ENCODE measurements at places on chromosomes 3 and 15.

DNA sequence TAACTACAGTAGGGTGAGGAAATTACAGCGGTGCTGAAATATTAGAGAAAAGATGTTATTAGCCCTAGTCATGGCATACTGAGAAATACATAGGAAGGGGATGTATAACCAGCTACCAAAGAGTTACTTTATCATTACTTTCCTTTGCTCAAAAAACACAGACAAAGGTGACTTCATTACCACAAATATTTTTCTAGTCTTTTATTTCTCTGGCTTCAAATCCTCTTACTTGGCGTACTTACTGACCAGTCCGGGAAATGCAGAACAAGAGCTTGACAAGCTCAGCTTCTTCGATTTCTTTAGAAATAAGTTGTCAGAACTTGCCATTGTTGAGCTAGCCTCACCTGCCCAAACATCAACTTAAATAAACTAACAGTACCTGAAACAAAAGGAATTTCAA, 142.1 kb upstream of the TMCO5A start:
- no peaks in the 10 kb centered on the region for H3K27me3 ChIP-seq
- ATAC-seq = no peak
- H3K4me3 ChIP-seq = no peak overlapping the region
- no peak overlapping the region for H3K27ac ChIP-seq
- H3K36me3 ChIP-seq = no peaks in the 10 kb centered on the region

GRCh38 chr3:148990236-148990635, 1.1 kb upstream of the GYG1 start:
- peaks cover 15% of the 10 kb centered on the region for H3K36me3 ChIP-seq
- H3K4me3 ChIP-seq = no peak overlapping the region
- H3K4me1 ChIP-seq = peaks cover 36% of the 10 kb centered on the region
- ATAC-seq = no peak
- H3K27ac ChIP-seq = peak overlapping the region; percentile 94
- H3K27me3 ChIP-seq = no peaks in the 10 kb centered on the region

DNA sequence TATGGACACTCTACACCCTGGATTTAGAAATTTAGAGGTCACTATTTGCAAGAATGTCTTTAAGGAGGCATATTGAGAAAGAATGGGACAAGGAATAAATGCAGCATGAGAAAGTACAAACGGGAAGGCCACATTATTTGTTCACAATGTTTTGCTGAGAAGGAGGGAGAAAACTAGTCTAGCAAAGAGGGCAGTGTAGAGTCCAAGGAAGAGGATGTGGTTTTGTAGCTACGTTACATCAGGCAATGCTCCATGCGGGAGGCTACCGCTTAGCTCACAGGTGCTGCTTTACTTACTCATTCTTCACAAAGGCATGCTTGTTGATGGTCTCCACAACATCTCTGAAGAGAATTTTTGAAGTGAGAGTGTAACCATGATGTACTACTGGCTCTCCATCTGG, 191.1 kb downstream of the PLCH1 start:
- H3K4me1 ChIP-seq = no peaks in the 10 kb centered on the region
- no peak overlapping the region for H3K27ac ChIP-seq
- ATAC-seq = no peak
- H3K4me3 ChIP-seq = no peak overlapping the region
- no peaks in the 10 kb centered on the region for H3K27me3 ChIP-seq

GRCh38 chr3:4687167-4687566, 194.0 kb downstream of the ITPR1 start:
- H3K36me3 ChIP-seq = peaks cover 100% of the 10 kb centered on the region
- no peaks in the 10 kb centered on the region for H3K27me3 ChIP-seq
- no peak overlapping the region for H3K4me3 ChIP-seq
- ATAC-seq = no peak

DNA sequence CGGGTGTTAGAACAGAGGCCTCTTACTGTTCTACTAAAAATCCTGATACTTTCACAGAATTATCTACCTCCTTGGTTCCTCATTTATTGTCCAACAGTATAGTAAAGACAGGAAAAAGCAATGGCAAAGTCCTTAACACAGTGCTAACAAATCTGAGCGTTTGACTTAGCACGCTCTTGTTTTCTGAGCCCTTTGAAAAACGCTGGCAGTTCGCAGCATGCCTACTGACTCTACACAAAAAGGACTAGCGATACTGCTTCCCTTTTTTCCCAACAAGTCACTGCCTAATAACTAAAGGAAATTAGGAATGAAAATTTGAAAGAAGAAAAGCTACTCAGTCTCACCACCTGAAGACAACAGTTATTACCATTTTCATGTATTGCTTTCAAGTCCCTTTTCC, 34.8 kb upstream of the CEMIP start:
- H3K36me3 ChIP-seq = no peaks in the 10 kb centered on the region
- no peak overlapping the region for H3K4me3 ChIP-seq
- no peaks in the 10 kb centered on the region for H3K4me1 ChIP-seq
- no peaks in the 10 kb centered on the region for H3K27me3 ChIP-seq
- H3K27ac ChIP-seq = no peak overlapping the region

DNA sequence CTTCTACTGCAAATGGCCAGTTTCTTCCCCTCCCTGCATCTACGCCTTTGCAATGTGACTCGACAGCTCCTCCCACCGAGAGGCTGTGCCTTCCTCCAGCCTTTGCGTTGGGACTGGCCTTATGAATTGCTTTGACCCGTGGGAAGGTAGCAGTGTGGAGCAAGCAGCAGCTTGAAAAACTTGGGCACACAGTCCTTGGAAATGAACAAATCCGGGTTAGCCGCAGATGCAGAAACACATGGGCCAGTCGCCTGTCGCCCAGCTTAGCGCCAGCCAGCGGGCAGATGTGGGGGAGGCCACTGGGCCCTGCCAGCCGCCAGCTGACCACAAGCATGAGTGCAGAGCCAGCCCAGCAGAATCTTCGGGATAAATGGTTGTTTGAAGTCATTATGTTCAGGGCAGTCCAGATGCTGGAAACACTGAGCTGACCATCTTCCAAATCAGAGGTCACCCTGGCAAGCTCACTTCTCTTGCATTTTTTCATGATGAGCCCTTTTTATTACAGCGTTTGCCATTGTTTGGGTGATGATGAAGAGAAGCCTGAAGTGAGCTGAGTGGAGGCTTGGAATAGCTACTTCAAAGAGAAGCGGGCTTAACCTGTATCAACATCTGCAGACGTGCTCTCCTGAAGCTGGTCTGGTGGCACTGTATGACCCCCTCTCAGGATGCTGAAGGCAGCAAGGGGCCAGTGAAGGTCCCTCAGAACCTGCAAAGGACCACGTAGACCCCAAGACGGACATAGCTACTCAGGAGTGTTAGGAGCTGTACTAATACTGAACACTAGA, 9.8 kb downstream of the SELENOS start:
- no peaks in the 10 kb centered on the region for H3K4me1 ChIP-seq
- H3K36me3 ChIP-seq = peaks cover 40% of the 10 kb centered on the region
- H3K27me3 ChIP-seq = no peaks in the 10 kb centered on the region

- no peaks in the 10 kb centered on the region for H3K4me1 ChIP-seq
- no peak overlapping the region for H3K4me3 ChIP-seq
- no peak for ATAC-seq
- no peak overlapping the region for H3K27ac ChIP-seq
Observed at GRCh38 chr3:50441424-50442217, 61.8 kb downstream of the CACNA2D2 start.

GRCh38 chr15:60477916-60478565, 901 bp downstream of the ICE2 start:
- H3K36me3 ChIP-seq = no peaks in the 10 kb centered on the region
- peak overlapping the region; percentile 74 for H3K27ac ChIP-seq
- no peak for ATAC-seq
- peak overlapping the region; percentile 80 for H3K4me3 ChIP-seq

DNA sequence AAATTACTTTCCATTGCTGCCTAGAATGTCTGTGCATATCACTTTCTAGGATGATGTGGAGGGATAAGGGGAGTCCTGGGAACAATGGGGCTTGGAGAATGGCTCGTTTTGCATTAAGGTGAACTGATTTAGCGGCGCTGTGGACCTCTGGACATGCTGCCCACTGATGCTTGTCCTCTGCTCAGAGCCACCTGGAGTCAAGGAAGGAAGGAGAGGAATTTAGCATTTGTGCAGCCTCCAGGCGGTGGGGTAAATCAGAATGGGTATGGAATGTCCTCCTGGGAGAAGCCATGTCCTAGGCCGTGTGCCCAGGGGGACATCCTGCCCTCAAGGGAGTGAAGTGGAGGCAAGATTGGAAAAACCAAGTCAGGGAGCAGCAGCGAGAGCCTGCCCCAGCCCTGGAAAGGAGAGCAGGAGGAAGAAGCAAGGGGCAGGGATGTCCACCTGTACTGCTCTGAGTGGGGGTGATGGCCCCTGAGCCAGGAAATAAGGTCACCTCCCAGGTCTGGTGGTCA, 37.8 kb downstream of the KY start:
- H3K27me3 ChIP-seq = no peaks in the 10 kb centered on the region
- H3K4me1 ChIP-seq = no peaks in the 10 kb centered on the region
- no peaks in the 10 kb centered on the region for H3K36me3 ChIP-seq
- no peak overlapping the region for H3K4me3 ChIP-seq

- H3K4me3 ChIP-seq = no peak overlapping the region
- H3K36me3 ChIP-seq = no peaks in the 10 kb centered on the region
- H3K4me1 ChIP-seq = no peaks in the 10 kb centered on the region
- ATAC-seq = no peak
Observed at GRCh38 chr15:75195122-75195765, 6.4 kb upstream of the C15orf39 start.

- H3K4me1 ChIP-seq = peaks cover 8% of the 10 kb centered on the region
- no peak overlapping the region for H3K27ac ChIP-seq
- no peak for ATAC-seq
Observed at GRCh38 chr15:44666210-44667038, 3.0 kb upstream of the SPG11 start.

- no peak for ATAC-seq
- H3K4me1 ChIP-seq = no peaks in the 10 kb centered on the region
- no peaks in the 10 kb centered on the region for H3K27me3 ChIP-seq
Observed at GRCh38 chr3:126130081-126130855, 46.3 kb upstream of the SLC41A3 start.

GRCh38 chr3:10002951-10003350, 16.3 kb upstream of the EMC3 start:
- no peaks in the 10 kb centered on the region for H3K4me1 ChIP-seq
- no peak overlapping the region for H3K27ac ChIP-seq
- no peak overlapping the region for H3K4me3 ChIP-seq
- ATAC-seq = no peak

DNA sequence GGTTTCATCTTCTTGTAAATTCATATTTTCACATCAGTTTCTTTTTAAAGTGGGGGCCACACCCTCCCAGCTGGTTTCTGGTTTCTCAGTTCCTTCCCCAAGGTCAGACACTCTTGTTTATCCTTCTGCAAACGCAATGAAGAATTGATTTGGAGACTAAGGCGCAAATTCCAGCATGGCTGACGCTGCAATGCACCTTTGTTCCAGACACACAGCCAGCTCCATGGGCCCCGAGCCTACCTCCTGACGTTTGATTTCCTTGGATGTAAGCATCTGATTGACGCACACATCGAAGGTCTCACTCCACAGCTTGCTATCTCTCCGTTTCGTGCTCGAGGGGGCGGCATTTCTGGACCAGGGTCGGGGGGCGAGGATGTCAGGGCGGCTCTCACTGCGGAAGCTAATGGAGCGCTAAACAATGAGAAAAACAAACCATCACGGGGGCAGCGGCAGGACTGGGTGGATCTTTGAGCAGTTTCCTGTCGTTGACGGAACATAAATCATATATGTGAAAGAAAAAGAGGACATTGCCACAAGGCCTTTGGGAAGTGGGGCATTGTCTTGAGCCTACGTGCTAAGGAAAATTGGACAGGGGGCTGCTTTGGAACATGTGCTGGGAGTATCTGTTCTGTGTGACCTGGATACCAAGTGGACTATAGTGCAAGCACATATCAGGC, 46.9 kb downstream of the ARHGEF3 start:
- no peaks in the 10 kb centered on the region for H3K27me3 ChIP-seq
- no peaks in the 10 kb centered on the region for H3K36me3 ChIP-seq
- ATAC-seq = no peak
- H3K4me3 ChIP-seq = peak overlapping the region; percentile 29

DNA sequence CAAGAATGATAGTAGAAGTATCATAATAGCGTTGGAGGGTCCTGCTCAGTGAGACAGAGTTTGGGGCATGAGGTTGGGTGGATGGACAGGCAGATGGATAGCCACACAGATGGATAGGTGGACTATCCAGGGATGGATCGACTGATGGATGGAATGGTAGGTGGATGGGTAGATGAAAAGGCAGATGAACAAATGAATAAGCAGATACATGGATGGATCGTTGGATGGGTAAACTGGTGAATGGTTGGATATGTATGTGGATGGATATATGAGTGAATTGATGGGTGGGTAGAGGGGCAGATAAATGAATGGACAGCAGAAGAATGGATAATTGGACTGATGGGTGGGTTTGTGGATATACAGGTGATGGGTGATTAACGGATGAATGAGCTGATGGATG, 9.5 kb downstream of the CPNE9 start:
- no peaks in the 10 kb centered on the region for H3K27me3 ChIP-seq
- no peaks in the 10 kb centered on the region for H3K36me3 ChIP-seq
- H3K4me3 ChIP-seq = no peak overlapping the region
- no peak for ATAC-seq

DNA sequence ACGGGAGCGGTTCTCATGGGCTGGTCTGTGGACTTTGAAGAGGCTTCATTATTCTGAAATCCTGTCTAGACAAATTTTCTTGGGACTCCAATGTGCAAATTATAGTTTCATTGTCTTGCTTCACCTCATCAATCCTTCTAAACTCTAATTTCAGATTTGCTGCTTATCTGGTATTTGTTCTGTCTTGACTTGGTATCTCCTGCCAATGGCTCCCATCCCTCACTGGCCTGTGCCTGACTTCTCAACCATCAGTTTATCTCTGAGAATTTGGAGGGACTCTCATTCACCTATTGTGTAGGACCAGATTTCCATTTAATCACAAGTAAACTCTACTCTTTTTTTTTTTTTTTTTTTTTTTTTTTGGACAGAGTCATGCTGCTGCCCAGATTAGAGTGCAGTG, 960.2 kb upstream of the NR2F2 start:
- ATAC-seq = no peak
- no peak overlapping the region for H3K27ac ChIP-seq
- no peaks in the 10 kb centered on the region for H3K27me3 ChIP-seq
- H3K36me3 ChIP-seq = no peaks in the 10 kb centered on the region

GRCh38 chr15:89556413-89557262, 18.6 kb upstream of the TICRR start:
- no peaks in the 10 kb centered on the region for H3K36me3 ChIP-seq
- peaks cover 36% of the 10 kb centered on the region for H3K27me3 ChIP-seq
- no peak overlapping the region for H3K27ac ChIP-seq
- H3K4me1 ChIP-seq = no peaks in the 10 kb centered on the region
- no peak overlapping the region for H3K4me3 ChIP-seq

GRCh38 chr15:37107071-37107743, 6.9 kb upstream of the MEIS2 start:
- no peaks in the 10 kb centered on the region for H3K36me3 ChIP-seq
- no peaks in the 10 kb centered on the region for H3K4me1 ChIP-seq
- H3K27me3 ChIP-seq = no peaks in the 10 kb centered on the region
- ATAC-seq = peak; percentile 16

GRCh38 chr3:56677286-56677685, 5.8 kb downstream of the TASOR start:
- no peaks in the 10 kb centered on the region for H3K4me1 ChIP-seq
- no peak for ATAC-seq
- H3K36me3 ChIP-seq = no peaks in the 10 kb centered on the region
- H3K27ac ChIP-seq = no peak overlapping the region
- no peaks in the 10 kb centered on the region for H3K27me3 ChIP-seq
- no peak overlapping the region for H3K4me3 ChIP-seq

- H3K27ac ChIP-seq = no peak overlapping the region
- no peaks in the 10 kb centered on the region for H3K36me3 ChIP-seq
- no peaks in the 10 kb centered on the region for H3K27me3 ChIP-seq
- H3K4me3 ChIP-seq = no peak overlapping the region
- H3K4me1 ChIP-seq = peaks cover 30% of the 10 kb centered on the region
Observed at GRCh38 chr3:23723930-23724329, 81.8 kb upstream of the UBE2E1 start.

All from gastroesophageal sphincter (tissue), 4 donors.